ENCODE measurements at places on chromosomes 7 and 10.

DNA sequence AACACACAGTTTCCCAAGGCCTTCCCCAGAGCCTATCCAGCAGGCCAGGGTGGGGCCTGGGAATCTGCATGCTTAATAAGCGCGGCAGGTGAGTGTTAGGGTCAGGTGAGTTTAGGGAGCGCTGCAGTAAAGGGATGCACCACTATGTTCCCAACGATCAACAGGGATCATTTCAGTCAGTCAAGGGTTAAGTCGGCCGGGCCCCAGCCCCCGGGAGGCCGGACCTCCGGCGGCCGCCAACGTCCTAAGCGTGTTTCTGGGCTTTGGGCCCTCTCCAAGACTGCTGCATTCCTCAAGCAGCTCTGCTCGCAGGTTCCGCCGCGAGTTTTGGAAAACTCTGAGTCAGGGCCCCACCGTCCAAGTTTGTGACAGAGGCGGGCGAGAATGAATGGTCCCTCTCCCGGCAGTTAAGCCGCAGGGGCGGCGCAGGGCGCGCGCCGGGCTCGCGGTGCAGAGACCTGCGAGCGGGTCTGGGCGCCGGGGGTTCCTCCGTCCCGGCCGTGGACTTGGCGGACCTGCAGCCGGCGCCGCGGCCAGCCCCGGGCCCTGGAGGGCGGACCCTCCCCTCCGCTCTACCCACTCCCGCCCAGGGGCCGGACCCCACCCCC is 81.6 kb downstream of the ARHGAP22 start:
- DNase-seq: peak; percentile 87

DNA sequence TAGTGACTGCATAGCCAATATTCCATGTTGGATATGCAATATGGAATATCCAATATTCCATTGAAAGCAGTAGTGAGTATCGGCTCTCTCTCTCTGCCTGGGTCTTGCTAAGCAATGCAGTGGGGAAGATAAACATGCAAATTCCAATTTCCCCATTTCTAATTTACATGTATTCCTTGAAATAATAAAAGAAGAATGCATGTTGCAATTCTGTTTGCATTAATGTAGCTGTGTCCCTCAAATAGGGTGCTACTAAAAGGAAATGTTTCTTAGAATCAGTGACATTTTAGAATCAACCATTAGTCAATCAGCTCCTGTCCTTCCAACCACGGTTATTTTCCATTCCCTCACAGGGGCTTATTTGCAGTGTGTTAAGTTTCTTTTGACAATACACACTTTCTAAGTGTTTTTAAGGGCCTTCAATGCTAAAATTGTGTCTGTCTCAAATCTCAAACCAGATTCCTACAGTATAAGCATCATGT is 46.7 kb downstream of the AFAP1L2 start:
- no peak for DNase-seq

DNA sequence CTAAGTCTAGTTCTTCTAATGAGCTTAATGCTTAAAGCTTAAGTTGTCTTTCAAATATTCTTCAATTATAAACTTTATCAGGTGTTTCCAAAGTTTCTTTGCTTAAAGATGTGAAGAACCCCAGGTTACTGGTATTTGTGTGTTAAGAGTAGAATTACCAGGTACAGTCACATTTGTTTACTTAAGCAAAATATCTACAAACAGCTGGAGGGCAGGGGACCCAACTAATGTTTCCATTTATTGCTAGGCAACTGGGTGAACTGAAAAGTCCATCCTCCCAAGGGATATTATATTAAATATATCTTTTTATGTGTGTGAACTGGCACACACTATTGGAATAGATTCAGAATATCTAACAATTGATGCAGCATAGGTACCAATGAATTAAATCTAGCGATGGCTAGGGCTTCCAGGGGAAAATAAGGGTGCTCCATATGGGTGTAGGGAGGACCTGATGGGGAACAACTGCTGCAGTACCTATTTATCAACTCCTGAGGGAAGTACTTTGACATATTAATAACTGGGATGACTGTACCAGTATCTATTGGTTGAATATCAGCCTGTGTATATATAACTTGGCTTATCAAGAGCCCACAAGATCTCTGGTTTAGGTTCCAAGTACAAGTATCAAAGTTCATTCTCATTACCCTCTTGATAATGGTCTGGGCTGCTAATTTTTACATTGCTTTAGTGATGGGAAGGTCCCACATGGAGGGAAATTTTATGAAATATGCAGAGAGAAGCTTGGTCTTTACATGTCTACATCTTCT is 10.3 kb upstream of the AGR3 start:
- no peak for DNase-seq

- DNase-seq: no peak
Observed at GRCh38 chr7:135359615-135360014, 126.0 kb downstream of the STRA8 start.

DNA sequence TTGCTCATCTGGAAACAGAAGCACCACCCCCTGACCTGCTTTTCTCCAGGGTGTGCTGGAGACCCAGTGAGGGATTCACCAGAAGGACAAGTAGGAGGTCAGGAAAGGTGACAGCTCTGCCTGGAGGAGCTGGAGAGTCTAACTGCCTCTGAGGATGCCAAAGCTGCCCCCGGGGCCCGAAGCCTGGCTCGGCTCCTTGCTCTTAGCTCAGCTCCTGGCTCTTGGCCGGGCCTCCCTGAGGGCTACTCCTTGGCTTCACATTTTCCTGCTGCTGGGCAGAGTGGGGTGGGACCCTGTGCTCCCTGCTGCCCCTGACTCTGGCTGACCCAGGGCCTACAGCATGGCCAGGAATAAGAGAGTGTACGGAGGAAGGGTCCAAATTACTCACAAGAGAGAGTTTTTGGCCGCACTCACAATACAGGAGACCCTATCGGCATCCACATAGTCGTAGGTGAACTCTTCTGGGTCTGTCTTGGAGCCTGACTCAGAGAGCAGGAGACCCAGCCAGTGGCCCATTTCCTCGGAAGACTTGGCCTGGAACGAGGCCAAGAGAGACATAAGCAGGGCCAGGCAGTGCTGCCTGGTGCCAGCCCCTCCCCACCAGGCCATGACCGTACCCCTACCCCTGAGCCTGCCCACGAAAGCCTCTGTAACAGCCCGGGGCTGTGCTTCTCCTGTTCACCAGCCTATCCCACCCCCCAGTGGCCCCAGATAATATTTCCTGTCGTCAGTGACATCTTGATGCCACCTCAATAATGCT is 63.1 kb downstream of the VWA2 start:
- DNase-seq: peak; percentile 69

DNA sequence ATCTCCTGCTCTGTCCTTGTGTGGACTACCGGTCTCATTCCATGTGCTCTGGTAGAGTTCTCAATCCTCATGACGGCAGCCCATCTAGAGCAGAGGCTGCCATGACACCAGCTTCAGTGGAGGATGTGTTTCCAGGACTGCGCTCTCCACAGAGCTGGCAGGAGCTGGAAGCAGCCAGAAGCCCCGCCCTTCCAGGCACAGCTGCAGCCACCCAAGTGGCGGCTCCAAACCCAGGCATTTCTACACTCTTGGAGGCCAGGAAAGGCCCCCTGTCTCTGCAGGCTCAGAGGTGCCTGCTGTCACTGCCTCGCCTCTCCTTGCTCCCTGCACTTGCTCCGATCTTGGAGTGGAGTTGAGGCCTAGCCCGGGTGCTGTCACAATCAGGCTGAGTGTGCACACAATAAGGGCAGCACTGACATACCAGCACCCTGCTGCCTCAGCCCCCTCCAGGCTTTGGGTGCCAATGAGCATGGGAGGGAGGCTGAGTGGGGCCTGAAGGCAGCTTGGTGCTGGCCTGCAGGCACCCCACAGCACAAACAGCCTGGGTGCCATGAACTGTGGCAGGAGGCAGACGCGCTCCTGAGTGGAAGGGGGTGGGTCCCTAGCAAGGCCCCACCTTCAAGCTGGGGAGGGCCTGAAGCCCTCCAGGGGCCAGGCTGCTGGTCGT is 122.1 kb downstream of the LRRN3 start:
- DNase-seq: no peak

DNA sequence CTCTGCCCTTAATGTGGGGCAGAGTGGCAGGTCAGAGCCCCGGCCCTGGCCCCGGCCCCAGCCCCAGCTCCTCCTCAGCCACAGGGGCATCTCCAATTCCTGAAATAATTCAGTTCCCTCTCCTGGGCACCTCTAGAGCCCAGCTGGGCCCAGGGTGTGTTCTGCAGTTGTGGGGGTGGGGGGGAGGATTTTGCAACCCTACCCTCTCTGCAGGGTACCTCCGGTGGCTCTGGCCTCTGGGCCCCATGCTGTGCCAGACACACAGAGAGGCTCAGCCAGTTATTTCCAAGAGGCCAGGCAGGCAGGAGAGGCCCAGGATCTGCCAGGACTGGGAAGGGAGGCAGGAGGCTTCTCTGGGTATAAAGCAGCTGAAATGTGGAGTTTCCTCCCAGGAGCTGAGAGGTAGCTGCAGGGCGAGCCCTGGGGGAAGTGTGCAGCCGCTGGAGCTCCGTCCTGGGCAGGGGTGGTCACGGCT is 47.9 kb downstream of the PWWP2B start:
- DNase-seq: peak; percentile 73

- DNase-seq: no peak
Observed at GRCh38 chr10:73931767-73932619, 21.1 kb downstream of the PLAU start.

DNA sequence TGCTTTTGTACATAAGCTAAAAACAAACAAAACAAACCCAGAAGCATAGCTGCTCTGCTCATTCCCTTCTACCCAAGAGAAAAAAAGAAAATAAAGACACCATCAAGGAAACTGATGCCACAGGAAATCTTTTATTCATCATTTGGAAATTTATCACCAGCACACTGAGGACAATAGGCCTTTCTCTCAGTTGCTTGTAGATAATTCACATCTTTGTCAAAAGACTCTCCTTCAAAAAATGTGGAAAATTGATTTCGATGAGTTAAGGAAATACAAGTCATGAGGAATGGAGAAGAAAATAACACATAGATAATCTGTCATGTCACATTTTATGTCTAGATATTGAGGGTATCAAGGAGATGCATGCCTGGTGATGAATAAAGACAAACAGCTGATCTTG is 53.5 kb downstream of the ZNF37A start:
- DNase-seq: no peak

DNA sequence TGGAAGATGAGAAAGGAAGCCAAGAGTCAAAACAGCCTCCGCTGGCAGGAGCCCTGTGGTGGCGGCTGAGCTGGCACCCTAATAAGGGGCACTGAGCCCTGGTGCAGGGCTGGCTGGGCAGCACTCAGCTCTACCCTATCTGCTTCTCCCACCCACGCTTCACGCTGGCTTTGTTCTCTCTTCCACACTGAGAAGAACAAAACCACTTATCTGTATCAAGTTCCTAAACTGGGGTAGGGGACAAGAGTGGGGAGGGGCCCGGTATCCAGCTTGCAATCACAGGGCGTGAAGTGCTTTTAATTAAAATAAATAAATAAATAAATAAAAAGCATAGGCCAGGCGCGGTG is 52.1 kb downstream of the FAM53B start:
- DNase-seq: no peak

DNA sequence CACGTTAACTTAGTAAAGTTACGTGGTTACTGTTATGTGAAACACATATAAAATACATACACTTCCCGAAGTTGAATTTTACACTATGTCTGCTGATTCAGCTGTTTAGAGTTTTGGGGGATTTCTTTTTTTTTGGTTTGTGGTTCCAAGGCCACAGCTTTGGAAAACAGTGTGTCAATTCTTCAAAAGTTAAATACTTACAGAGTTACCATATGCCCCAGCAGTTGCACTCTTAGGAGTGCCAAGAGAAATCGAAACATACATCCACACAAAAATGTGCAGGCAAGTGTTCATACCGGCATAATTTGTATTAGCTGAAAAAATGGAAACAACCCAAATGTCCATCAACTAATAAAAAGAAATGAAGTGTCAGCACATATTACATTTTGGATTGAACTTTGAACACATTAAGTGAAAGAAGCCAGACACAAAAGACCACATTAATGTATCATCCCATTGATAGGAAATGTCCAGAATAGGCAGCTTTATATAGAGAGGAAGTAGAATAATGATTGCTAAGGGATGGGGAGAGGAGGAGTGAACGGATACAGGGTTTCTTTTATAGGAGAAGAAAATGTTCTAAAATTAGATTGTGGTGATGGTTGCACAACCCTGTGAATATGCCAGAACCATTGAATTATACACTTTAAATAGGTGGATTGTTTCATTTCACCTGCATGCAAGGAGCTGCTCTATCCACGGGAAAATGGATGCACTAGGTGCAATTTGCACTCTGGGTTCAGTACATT is 17.6 kb downstream of the APBB1IP start:
- DNase-seq: no peak

- no peak for DNase-seq
Observed at GRCh38 chr7:105024734-105025133, 10.7 kb downstream of the KMT2E start.

DNA sequence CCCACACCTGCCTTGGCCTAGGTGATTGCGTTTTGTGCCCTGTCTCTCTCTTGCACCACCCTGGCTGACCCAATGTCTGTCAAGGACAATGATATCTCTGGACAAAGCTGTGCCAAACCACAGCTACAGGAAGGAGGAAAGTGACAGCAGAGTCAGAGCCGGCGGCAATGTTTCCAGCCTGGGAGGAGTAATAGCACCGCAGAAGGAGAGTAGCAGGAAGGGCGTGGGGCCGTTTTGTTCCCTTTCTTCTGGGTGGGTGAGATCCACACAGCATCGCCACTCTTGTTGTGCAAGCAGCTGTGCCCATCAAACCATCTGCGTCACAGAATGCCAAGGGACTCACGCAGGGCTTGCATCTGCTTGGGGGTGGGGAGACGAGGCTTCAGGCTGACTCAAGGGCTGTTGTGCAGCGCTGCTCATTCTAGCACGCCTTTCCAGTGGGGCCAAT is 341.6 kb upstream of the AUTS2 start:
- peak; percentile 43 for DNase-seq

DNA sequence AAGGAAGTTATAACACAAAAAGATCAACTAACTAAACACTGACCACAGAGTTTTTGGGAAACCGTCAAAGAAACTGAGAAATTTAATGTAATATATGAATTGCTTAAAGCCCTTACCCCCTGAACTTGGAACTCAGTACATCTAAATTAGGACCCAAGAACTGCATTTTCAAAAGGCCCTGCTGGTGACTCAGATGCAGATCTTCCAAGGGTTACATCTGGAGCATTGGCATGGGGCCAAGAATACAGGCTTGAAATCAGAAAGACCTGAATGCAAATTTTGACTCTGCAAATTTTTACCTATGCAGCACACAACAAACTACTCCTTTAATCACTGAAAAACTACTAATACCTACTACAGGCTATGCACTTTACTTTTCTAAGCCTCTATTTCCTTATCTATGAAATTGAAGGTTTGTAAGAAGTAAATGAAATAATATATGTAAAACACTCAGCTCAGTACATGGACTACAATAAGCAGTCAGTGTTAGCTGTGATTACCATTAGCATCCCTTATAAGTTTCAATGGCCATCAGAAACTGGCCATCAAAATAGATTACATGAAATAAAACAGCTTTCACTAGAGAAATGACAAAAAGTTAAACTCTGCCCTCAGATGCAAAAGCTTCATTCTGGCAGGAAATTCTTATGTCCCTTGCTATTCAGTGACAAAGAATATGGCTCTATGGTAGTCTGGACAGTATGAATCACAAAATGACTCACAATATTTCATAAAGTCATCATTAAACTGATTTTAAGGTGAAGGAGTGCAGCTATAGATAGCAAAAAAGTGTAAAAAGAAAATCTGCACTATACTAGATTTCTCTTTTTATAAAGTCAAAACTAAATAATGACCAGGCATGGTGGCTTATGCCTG is 43.6 kb downstream of the NSUN6 start:
- no peak for DNase-seq

Data from upper lobe of left lung (tissue), 6 donors.